NCI-H1048 (cell line): ENCODE measurements at places on chromosomes 2 and 18.

- no peak for DNase-seq
Measured at GRCh38 chr2:190512539-190513095, 21.9 kb downstream of the NEMP2 start.

- DNase-seq: no peak
Measured at GRCh38 chr2:20660506-20661420, 6.2 kb upstream of the GDF7 start.

- no peak for DNase-seq
Measured at GRCh38 chr2:178237488-178238153, 43.3 kb downstream of the OSBPL6 start.

DNA sequence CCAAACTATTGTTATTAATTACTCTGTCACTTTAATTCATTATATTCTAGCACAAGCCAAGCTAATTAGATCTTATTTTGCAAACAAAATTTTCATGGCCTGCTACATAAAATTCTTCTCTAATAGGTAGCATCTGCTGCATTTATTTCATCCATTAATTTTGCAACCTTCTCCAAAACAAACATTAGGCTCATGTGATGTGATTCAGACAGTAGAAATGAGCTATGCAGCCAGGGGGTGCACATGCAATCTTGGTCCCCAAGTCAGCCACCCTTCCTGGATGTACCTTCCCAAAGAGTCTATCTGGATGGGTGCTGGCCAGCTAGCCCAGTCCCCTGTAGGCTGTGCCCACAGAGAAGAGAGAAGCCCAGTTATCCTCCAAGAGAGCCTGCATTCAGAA is 242.1 kb upstream of the OSR1 start:
- no peak for DNase-seq

- DNase-seq: no peak
Measured at GRCh38 chr2:104447831-104448434, 406.0 kb upstream of the POU3F3 start.

- DNase-seq: no peak
Measured at GRCh38 chr2:233967164-233967563, 50.0 kb downstream of the TRPM8 start.

DNA sequence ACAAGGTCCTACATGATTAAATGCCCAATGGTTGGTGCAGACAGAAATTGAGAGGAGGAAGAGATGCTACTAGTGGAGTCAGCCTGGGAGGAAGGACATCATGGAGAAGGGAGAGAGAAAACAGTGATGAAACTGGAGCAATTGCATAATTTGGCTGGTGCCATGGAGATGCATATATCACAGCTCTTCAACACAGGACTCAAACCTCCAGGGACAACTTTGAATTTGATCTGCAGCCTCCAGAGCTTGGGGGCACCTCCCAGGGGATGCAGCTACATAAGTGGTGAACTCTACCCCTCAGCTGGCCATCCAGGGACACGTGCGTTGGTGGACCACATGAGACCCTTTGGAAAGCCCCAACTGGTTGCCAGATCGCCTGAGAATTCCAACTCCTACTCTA is 80.4 kb downstream of the CTAGE1 start:
- no peak for DNase-seq

GRCh38 chr2:43010438-43011157 is 215.8 kb downstream of the ZFP36L2 start:
- no peak for DNase-seq

DNA sequence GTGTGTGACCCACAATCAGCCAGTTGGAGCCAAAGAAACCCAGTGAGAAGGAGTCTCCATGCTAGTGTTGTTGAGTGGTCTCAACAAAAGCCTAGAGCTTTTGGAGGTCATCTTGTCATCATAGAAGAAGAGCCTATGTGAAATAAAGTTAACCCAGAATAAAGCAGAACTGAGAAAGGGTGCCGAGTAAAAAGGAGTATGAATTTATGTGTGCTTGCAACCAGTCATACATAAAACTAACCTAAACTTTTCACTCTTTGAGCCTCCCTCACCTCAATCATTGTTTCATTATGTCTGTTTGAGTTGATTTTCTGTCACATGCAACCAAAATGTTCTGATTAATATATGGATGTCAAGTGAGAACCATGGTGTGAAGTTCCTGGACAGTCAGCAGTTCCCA is 599.3 kb upstream of the ZEB2 start:
- no peak for DNase-seq

- no peak for DNase-seq
Measured at GRCh38 chr2:177175917-177176668, 36.5 kb upstream of the HNRNPA3 start.

DNA sequence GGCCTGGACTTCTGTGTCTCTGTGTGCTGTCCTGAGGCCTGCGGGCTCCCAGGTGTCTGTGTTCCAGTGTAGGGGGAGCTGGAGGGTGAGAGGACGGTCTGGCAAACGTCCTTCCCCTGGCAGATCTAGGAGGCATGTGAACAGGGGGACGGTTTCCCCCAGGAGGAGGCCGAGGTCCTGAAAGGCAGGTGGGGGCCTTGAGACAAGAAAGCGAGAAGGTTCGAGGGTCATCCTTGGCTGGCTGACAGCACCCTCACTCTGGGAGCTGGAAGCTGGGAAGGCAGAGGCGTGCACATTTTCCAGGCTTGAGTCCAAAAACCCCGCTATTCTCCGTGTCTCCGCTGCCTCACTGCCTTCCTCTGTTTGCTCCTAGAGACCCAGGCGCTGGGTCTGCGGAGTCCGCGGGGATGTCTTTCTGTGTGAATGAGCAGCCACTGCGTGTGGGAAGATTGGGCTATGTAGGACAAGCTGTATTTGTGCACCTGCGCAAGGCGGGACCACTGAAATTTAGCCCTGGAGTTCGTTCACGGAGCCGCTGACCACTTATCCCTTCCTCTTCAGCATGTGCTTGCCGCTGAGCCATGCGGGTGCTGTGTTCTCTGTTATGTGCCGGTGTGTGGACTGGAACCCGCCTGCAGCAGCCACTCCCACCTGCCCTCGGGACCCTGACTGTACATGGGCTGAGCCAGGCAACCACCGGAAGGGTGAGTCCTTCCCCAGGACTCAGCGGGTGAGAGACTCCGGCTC is 43.7 kb downstream of the TWIST2 start:
- no peak for DNase-seq

GRCh38 chr2:181461056-181461997 is 4.1 kb downstream of the ITGA4 start:
- DNase-seq: no peak

DNA sequence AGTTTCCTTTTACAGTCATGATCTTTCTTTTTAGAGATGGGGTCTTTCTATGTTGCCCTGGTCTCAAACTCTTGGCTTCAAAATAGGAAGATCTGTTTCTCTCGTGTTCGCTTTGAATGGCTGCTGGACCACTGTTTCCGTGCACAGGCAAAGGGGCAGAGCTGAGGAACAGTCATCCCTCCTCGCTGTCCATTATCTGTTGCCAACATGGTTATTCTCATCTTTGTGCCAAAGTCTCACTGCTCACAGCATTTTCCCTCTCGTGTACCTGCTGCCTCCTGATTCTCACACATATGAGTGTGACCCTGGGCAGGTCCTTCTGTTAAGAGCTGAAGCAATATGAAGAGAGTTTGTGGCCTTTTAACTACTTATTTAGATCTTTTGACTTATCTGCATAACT is 28.0 kb upstream of the CCNYL1 start:
- DNase-seq: no peak

GRCh38 chr2:47041063-47041462 is 114.0 kb downstream of the STPG4 start:
- DNase-seq: no peak

GRCh38 chr2:27946530-27947060 is 56.1 kb downstream of the BABAM2 start:
- no peak for DNase-seq

DNA sequence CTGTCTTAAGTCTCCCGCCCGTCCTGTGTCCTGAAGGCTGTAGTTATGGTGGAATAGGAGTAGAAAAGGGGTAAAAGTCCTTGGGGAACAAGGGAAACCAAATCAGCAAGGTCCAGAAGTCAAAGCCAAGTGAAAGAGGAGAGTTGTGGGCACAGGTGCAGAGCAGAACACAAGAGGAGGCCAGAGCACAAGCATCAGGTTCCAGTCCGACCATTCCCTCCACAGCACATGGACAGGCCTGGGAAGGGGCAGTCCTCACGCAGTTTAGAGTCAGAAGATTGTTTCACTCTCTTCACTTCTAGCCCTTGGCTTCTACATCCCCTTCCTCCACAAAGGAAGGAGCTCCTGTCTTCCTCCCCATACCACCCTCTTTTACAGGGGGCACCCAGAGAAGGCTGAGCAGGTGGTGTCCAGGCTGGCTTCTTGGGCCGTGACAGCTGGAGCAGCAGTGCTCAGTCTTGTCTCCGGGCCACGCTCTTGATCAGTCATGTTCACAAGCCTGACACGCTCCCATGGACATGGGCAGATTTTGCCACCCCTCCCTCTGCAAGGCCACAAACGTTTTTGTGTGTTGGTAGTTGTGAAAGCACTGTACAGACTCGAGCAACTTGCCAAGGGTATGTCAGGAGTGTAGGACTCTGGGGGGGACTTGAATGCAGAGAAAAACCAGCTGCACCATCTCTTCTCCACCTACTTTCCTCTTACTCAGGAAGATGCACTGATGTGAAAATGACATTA is 138.5 kb upstream of the DAPL1 start:
- no peak for DNase-seq

DNA sequence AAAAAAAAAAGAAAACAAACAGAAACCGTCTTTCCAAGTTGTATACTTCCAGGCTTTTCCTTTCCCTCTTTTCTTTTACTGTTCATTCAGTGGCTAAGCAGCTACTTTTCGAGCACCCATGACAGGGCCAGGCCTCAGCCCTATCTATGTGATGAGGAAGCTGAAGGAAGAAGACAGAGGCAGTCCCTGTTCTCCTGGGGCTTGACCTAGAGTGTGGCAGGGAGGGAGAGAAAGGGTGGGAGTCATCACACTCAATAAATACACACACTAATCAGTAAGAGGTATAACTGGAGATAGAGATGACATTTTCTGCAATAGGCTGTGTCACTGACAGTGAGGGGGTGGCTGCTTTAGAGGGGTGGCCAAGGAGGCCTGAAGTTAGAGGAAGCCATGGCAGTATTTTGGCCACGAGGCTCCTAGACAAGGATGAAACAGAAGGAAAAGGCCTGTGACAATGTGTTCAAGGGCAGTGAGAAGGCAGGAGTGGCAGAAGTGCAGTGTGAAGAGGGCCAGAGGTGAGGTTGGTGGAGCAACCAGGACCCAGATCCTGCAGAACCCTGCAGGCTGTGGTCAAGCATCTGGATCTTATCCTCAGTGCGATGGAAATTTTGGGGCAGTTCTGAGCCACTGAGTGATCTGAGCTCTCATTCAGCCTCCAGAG is 131.8 kb upstream of the TTC39C start:
- DNase-seq: no peak

GRCh38 chr2:88711289-88711688 is 19.8 kb downstream of the RPIA start:
- no peak for DNase-seq

GRCh38 chr2:24509840-24510239 is 18.8 kb downstream of the NCOA1 start:
- DNase-seq: no peak

- DNase-seq: no peak
Measured at GRCh38 chr2:190903693-190904450, 23.3 kb downstream of the GLS start.

- no peak for DNase-seq
Measured at GRCh38 chr2:733001-733400, 55.8 kb upstream of the TMEM18 start.

- DNase-seq: no peak
Measured at GRCh38 chr2:55590810-55591440, 26.5 kb downstream of the PPP4R3B start.

DNA sequence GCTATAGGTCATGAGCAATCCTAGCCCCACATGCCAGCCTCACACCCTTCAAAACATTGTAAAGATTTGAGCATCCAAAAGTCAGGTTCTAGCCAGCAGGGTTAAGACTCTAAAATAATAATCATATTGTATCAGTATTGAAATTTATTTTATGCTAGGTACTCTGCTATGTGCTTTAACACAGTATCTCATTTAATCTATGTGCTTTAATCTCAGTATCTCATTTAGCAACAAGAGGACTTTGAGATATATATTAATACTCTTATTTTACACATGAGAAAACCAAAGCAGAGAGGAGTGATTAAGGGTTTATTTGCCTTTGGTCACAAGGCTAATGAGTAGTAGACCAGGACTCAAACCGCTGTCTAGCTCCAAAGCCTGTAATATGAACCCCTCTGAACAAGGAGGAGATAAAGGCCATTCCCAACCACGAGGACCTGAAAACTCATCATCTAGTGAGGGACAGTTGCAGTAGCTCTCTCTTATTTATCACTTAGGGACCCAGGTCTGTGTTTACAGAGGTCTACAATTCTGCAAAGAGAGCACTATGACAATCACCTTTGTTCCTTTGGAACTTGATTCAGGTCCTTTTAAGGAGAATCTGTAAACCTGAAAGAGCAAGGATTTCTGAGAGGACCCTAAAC is 116.5 kb upstream of the SERTAD2 start:
- no peak for DNase-seq
